MG63 (cell line): ENCODE measurements at places on chromosomes 2 and 18. TPM values are rescaled to one million over a fixed set of nuclear protein-coding genes. Genes with fewer than 3 reads are reported as not detected.

Gene MBD2
- total RNA-seq: 31.2 and 749 TPM in 2 replicates

Gene SDC1
- 33.4 and 40.5 TPM in 2 replicates for total RNA-seq

Gene SLC38A11
- total RNA-seq: not detected in 2 replicates

Gene ZDBF2
- 4.1 and 9.6 TPM in 2 replicates for total RNA-seq

Gene CCDC195
- not detected in 2 replicates for total RNA-seq

Gene GPBAR1
- total RNA-seq: not detected in 2 replicates

Gene DUSP11
- total RNA-seq: 13.0 and 26.1 TPM in 2 replicates

Gene RTP5
- not detected in 2 replicates for total RNA-seq

Gene TEX44
- total RNA-seq: not detected in 2 replicates

Gene FAM117B
- total RNA-seq: 0.40 and 1.2 TPM in 2 replicates

Gene MC5R
- total RNA-seq: 0.69 and 0.99 TPM in 2 replicates

Gene GAREM1
- total RNA-seq: 1.1 and 2.0 TPM in 2 replicates

Gene CHRNA1
- total RNA-seq: not detected in 2 replicates

Gene SRBD1
- 5.8 and 30.5 TPM in 2 replicates for total RNA-seq

Gene EML6
- 0.52 TPM in 1 of 2 replicates, not detected in the other for total RNA-seq

Gene DNAJC5G
- not detected in 2 replicates for total RNA-seq

Gene TMEM163
- total RNA-seq: not detected in 2 replicates

Gene POTEI
- total RNA-seq: 0.10 and 0.13 TPM in 2 replicates

Gene PCARE
- total RNA-seq: not detected in 2 replicates

Gene PARD6G
- total RNA-seq: 3.4 TPM in 2 replicates

Gene ACVR2A
- 4.1 and 16.9 TPM in 2 replicates for total RNA-seq

Gene RAB6D
- total RNA-seq: not detected in 2 replicates

Gene PROKR1
- total RNA-seq: not detected in 2 replicates

Gene DNAH6
- not detected in 2 replicates for total RNA-seq
